ENCODE measurements at places on chromosomes 1 and 21.
A peak's percentile ranks its signal among the peaks of the same experiment; 100 is the strongest.

- DNase-seq = no peak
These were observed 965 bp upstream of the SH2D5 start for GRCh38 chr1:20733360-20733975.

GRCh38 chr1:198937231-198938031, 298.6 kb downstream of the PTPRC start:
- DNase-seq = peak; percentile 62

DNA sequence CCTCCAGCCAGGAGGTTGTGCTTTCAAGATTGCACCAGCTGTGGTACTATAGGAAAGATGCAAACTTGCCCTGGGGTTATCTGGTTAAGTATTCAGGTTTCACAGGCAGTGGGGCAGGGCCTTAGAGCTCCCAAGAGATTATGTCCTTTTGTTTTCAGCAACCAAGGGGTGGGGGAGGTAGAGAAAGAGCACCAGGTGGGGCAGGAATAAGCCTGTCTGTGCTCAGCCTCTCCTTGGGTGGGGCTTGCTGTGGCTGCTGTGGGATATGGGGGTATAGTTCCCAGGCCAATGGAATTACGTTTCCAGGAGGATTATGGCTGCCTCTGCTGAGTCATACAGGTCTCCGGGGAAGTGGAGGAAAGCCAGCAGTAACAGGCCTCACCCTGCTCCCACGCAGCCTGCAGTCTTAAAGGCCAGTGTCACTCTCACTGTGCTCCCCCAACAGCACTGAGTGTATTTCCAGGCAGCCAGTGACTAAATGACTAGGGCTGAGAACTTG, 508.6 kb downstream of the RWDD3 start:
- no peak for DNase-seq

GRCh38 chr1:247386217-247386616, 29.8 kb upstream of the NLRP3 start:
- no peak for DNase-seq

- DNase-seq = no peak
These were observed 95.6 kb upstream of the C1orf87 start for GRCh38 chr1:60169206-60169605.

- no peak for DNase-seq
These were observed 52.0 kb downstream of the SLC9A1 start for GRCh38 chr1:27102707-27103468.

- no peak for DNase-seq
These were observed 301.8 kb downstream of the KCNT2 start for GRCh38 chr1:196306421-196306820.
